ENCODE measurements at places on chromosomes 12 and 14.

- no peak for DNase-seq
These were observed 14.2 kb upstream of the DYRK2 start for GRCh38 chr12:67634303-67634761.

GRCh38 chr12:64320611-64321010 lies 69.9 kb downstream of the C12orf56 start:
- DNase-seq = no peak

DNA sequence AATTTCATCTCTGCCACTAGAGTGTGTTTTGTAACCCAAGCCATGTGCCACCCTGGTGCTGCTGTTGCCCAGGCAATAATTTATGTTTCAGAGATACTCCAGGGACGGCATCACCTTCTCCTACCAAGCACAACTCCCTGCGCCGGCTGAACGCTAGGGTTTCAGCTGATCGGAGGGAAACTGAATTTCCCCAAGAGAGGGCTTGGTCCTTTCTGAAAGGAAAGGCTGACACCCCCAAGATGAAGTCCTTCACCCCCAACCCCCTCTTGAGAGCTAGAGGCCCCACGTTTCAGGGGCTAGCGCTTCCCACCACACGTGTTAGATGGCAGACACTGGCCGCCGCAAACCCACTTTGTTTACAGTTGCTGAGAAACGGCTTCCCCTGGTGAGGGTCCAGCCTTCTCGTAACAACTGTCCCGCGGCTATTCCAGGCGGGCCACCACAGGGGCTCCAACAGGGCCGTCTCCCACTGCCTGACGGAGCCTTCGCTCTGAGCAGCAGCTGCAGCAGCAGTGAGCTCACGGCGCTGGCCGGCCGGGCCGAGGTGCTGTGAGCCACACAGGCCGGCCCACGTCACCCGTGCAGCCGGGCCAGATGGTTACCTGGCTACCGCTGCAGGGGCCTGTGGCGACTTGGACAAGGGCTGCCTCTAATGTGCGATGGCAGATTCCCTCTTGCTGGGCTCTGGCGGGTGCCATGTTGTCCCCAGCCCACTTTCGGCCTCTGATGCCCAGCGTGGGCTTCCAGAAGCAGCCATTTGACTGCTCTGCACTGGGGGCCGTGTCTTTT lies 66.4 kb downstream of the TESC start:
- DNase-seq = no peak

DNA sequence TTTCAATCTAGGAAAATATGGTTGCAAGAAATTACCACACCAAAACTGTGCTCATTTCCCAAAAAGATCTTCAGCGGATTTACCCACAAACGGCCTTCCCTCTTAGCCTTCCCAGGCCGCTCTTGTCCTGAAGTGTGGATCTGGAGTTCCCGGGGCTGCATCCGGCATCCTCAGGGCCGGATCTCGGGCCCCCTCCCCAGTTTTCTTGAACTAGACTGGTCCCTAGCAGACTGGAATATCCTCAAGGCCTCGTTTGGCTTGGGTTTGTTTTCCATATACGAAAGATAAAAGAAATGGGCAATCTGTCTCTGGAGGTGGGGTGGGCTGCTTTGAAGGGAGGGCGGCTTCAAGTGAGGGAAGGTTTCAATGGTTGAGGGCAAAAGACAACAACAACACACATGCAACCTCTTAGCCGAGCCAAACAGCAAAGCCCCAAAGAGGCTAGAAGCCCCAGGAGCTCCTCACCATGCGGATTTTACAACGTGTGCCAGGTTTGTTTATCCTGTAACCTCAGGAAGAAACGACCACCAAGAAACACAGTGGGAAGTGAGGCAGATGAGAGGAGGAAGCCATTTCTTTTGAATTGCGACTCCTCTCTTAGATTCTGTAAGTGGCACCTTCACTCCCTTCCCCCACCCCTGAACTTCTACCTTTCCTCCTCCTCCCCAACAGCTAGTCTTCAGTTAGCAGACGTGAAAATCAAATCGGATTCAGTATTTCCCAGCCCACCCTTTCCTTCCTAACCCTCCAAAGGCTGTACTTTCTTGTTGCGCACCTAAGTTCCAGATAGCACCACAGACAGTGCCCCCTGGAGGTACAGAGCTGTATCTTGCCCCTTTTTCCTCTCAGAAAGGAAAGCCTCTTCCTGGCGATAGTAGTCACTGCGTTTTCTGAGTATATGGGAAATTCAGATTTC lies 2.6 kb downstream of the MYF6 start:
- DNase-seq = no peak

DNA sequence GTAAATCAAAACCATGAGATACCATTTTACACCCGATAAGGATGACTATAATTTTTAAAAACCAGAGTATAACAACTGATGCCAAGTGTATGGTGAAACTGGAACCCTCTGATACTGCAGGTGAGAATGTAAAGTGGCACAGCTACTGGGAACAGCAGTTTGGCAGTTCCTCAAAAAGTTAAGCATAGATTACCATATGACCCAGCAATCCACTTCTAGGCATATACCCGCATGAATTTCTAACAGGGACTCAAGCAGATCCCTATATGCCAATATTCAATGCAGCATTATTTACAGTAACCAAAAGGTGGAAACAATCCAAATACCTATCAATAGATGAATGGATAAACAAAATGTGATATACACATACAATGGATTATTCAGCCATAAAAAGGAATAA lies 57.4 kb downstream of the BAZ1A start:
- no peak for DNase-seq

- no peak for DNase-seq
These were observed 169.8 kb upstream of the PLXNC1 start for GRCh38 chr12:93978553-93978952.

DNA sequence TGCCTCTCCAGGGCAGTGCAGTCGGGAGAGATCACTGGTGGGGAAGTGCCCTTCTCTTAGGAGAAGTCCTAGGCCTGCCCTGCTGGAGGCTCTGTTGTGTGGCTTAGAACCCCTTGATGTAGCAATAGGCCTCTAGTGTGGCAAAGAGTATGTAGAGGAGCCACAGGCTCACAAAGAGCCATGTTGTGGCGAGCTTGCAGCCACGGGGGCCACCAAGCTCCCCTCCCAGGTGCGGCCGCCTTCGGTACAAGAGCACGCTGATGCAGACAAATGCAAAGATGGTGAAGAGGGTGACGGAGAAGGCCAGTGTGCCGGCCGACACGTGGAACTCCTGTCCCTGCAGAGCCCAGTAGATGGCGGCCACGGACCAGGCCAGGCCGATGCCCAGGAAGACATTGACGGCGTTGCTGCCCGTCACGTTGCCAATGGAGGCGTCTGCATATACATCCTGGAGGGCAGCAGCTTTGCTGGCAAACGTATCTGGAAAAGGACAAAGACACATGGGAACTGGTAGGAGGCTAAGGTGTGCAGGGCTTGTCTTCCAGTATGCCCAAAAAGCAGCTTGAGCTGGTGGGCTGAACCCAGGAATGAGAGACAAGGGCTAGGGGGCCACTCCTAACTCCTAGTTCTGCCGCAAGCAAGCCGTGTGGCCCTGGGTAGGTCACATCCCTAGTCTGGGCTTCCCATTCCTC lies 142.8 kb downstream of the SLC8A3 start:
- peak; percentile 78 for DNase-seq

DNA sequence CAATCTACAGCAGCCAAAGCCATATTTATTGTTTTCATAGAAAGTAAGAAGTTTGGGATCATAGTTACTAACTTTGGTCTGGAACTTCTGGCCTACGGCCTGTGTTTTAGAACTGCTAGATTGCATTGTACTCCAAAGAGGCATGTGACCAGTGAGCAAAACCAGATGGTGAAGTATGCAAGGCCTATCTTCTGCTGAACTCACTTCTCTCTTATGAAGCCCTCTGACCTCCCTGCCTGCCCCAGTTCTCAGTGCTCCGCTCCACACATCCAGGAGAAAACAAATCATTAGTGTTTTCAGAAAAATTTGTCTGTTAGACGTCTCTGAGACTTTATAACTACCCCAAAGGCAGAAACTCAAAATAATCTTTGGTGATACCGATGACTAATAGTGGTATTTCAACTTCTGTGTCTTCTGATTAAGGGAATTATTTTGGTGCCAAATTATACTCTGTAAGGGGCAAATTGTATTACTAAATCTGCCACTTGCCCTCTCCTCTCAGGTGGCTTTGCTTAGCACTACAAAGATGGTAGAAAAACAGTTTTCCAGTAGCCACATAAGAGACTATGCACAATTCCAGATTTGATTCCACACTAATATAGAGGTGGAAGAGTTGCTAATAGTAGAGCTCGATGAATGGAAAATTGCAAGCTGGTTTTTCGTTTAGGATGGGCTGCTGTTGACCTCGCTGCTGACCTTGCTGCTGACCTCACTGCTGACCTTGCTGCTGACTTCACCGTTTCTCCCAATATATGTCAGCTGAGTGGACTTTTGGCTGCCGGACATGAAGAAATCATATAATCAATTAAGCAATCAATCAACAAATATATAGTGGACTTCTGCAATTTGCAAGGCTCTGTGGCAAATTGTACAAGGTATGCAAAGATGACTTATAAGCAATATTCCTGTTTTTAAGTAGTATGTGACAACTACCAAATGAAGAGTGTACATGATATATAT lies 147.5 kb downstream of the KITLG start:
- DNase-seq = no peak

GRCh38 chr12:119859241-119859640 lies 17.9 kb downstream of the CIT start:
- DNase-seq = no peak

Measured in transverse colon (tissue), 4 donors.